Central memory CD8-positive, alpha-beta T cell (primary cell): ENCODE measurements at places on chromosomes 2 and 18.
A peak's percentile ranks its signal among the peaks of the same experiment; 100 is the strongest.

DNA sequence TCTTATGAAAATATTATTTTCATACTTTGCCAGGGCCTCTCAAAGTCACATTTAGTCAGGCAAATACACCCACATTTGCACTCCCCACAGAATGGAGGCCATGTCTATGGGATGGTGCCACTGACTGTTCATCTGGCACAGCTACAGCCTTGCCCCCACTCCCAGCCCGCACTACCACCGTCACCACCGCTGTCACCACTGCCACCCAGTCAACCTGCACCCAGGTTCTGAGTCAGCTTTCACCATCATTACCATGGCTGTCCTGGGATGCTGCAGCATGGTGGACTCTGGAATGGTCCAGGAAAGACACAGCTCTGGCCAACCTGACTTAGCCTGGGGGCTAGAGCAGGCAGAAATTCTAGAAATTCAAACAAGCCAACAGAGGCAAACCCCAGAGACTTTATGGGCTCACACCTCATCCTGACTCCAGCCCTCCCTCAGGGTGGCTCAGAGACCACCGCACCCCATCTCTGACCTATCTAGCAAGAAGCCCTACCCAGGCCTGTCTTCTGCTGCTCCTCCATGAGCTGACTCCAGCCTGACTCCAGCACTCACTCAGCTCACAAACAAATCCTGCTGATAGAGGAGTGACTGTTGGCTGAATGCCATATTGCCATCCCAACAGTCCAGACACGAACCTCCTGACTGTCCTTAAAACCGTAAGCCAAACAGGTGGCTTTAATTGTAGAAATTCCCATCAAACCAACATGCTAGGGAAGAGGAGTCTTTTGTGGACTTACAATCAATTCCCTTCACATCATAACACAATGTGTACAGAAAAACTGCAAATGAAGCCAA, 28.0 kb downstream of the DNER start:
- H3K27me3 ChIP-seq = peaks cover 75% of the 10 kb centered on the region
- no peak overlapping the region for H3K4me3 ChIP-seq
- H3K27ac ChIP-seq = no peak overlapping the region

DNA sequence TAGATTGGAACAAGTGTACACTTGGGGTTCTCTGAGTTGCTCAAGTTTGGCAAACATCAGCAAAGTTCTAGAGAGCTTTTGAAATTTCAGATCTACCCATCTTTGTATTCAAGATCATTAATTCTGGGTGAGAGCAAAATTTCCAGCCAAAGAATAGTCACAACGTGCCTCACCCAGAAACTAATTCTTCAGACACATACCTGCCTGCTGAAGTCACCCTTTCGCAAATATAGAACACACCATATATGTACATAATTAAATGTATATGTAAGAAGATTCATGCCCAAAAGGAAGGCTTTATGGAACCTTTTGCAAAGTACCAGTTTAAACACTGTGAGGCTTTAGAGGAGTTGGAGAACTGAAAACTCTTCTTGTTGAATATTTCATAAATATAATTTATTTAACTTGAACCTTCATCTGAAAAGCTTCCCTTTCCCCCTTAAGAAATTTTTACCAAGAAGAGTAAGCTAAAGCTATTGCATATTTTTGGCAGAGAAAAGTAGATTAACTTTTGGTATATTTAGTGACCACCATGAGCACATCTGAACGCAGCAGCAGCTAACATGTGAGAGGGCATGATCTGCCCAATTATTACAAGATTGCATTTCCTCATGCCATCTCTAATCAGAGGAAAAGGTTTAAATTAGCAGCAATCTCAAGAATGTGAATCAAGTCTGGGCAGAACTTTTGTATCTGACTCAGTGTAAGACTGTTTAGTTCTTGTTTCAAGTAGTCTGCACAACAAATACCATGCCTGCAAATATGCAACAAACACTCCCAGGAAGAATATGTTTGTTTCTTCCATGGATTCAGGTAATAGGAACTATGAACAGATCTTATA, 8.2 kb downstream of the RND3 start:
- H3K36me3 ChIP-seq = no peaks in the 10 kb centered on the region
- no peak overlapping the region for H3K27ac ChIP-seq
- H3K4me3 ChIP-seq = no peak overlapping the region
- DNase-seq = no peak
- H3K4me1 ChIP-seq = no peaks in the 10 kb centered on the region
- no peaks in the 10 kb centered on the region for H3K27me3 ChIP-seq

GRCh38 chr2:236887531-236887930, 198.2 kb upstream of the COPS8 start:
- H3K4me1 ChIP-seq = no peaks in the 10 kb centered on the region
- peaks cover 55% of the 10 kb centered on the region for H3K27me3 ChIP-seq
- H3K27ac ChIP-seq = no peak overlapping the region
- no peak for DNase-seq

- peaks cover 42% of the 10 kb centered on the region for H3K36me3 ChIP-seq
- peak overlapping the region; percentile 94 for H3K27ac ChIP-seq
- no peak for DNase-seq
- H3K27me3 ChIP-seq = no peaks in the 10 kb centered on the region
These were observed 98.6 kb upstream of the NFU1 start for GRCh38 chr2:69535817-69536241.
